ENCODE measurements at places on chromosomes 3 and 15.

DNA sequence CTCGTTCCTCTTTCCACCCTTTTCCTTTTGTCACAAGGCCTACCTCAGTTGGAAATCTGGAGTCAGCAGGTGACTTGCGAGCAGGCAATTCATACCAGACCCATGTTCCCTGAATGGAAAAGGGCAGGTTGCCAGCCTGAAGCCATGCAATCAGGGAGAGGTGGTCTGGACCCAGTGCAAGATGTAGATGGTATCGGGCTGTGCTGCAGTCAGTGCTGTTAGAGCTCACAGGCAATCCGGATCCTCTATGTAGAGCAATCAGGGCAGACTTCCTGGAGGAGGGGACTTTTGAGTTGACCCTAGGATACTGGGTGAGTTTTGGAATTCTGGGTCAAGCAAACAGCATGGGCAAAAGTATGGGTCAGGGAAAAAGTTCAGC lies 18.9 kb downstream of the LOXL1 start:
- DNase-seq = no peak

DNA sequence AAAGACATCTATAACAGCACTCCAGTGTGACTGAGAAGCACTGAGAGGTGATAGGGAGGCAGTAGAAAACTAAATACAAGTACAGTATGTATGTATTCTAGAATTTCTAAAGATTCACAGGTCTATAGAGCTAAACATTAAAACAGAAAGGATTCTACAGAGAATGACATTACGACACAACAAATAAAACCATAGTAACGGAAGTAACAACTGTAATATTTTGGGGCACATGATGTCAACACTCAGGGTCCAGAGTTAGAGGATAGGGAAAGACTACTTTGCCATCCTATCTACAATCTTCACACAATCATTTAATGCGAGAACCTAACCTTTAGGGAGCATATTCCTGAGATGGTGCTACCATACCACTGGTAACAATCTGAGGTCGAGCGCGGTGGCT lies 13.6 kb downstream of the UBXN7 start:
- DNase-seq = no peak

GRCh38 chr15:75659928-75660645 lies 12.4 kb downstream of the SNX33 start:
- DNase-seq = no peak

GRCh38 chr3:123586131-123586530 lies 1.3 kb upstream of the HACD2 start:
- DNase-seq = peak; percentile 51

DNA sequence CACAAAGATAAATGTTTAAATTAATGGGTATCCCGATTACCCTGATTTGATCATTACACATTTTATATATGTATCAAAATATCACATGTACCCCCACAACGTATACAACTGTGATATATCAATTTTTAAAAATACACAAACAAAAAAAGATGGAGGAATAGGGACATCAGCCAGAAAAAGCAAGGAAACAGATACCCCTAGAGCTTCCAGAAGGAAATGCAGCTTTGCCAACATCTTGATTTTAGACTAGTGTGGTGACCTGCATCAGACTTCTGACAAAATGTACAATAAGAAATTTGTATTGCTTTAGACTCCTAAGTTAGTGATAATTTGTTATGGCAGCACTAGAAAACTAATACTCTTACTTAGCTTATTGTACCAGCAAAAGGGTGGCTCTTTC lies 483.8 kb downstream of the TUSC7 start:
- no peak for DNase-seq

- DNase-seq = no peak
Observed at GRCh38 chr3:142604940-142605339, 8.7 kb downstream of the PLS1 start.

DNA sequence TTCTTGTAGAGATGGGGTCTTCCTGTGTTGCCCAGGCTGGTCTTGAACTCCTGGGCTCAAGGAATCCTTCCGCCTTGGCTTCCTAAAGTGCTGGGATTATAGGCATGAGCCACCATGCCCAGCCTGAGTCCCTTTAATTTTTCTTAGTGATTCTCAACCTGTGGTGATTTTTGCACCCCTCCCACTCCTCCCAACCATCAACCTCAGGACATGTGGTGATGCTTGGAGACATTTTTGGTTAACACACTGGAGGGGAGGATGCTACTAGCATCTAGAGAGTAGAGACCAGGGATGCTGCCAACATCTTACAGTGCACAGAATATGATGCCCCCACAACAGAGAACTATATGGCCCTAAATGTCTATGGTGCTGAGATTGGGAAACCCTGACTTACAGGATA lies 83.0 kb upstream of the LMOD3 start:
- DNase-seq = no peak

DNA sequence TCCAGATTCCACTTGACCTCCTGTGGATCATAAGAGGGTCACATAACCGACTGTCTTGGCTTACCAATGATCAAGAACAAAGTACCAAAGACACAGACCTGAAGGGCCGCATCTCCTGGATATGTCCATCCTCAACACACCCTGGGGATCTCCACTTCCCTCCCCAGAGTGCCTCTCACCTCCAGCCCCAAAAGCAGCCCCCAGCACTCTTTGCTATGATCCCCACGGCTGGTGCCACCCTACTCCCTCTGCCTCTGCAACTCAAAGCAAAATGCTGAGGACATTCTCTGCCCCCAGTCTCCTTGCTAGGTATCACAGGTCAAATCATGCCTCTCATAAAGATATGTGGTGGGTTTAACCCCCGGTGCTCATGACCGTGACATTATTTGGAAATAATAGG lies 32.7 kb downstream of the SLCO2A1 start:
- no peak for DNase-seq

- no peak for DNase-seq
Observed at GRCh38 chr3:115246461-115247020, 99.5 kb upstream of the ZBTB20 start.

- DNase-seq = no peak
Observed at GRCh38 chr3:106125321-106125720, 256.5 kb upstream of the CBLB start.

GRCh38 chr3:160129459-160130061 lies 95.7 kb upstream of the C3orf80 start:
- no peak for DNase-seq

- no peak for DNase-seq
Observed at GRCh38 chr15:96736384-96736783, 405.9 kb downstream of the NR2F2 start.

GRCh38 chr3:197858133-197858532 lies 67.1 kb downstream of the LRCH3 start:
- no peak for DNase-seq

DNA sequence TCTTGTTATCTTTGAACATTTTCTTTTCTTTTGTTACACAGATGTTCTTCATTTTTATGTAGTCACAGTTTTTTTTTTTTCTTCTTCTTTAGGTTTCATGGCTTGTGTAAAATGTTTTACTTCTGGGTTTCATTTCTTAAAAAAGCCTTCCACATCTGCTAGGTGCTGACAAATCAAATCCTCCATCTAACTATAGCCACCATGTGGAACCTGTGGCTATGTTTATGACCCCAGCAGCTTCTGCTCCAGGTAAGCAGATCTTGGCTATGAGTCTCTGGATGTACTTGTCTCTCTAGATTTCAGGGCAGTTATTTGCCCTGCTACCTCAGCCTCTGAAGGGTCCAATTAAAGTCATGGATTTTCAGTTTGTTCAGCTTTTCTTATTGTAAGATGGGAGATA lies 44.5 kb downstream of the OXSM start:
- DNase-seq = no peak

DNA sequence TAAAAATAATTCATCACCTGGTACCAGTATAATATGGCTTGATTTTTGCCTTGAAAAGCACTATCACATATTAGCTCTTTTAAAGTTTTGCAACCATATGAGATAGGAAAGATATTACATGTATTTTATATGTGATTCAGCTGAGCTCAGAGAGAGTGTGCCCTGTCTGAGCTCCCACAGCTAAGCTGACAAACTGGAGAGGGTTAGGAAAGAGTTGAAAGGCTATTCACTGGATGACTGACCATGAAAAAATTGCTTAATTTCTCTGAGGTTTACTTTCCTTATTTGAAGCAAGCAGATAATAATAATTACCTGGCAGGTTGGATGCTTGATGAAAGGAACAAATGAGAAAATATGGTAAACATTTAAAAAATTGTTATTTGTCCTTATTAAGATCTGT lies 97.4 kb upstream of the CCDC80 start:
- DNase-seq = no peak

GRCh38 chr3:23663661-23664186 lies 142.0 kb upstream of the UBE2E1 start:
- no peak for DNase-seq

GRCh38 chr15:80587816-80588456 lies 107.2 kb upstream of the ABHD17C start:
- no peak for DNase-seq

- DNase-seq = no peak
Observed at GRCh38 chr15:59206623-59207183, at the start of gene LDHAL6B. Gene LDHAL6B, plus strand, starts transcription at chr15:59206843. Its CDS starts 98 bp downstream, at chr15:59206941.

DNA sequence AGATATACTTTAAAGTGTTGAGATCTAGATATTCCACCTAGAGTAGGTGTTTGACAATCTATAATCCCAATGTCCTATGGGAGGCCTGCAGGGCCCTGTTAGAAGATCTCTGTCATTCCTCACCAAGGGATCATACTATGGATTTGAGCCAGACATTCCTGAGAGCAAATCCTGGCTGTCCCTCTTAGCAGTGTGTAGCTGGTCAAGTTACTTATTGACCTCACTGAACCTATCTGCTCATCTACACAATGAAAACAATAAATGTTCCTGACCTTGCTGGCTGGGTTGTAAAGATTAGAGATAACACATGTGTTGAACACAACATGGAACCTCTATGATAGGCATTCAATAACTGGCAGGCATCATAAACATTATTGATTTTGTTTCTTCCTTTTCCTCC lies 265.6 kb upstream of the ATP11B start:
- DNase-seq = no peak

DNA sequence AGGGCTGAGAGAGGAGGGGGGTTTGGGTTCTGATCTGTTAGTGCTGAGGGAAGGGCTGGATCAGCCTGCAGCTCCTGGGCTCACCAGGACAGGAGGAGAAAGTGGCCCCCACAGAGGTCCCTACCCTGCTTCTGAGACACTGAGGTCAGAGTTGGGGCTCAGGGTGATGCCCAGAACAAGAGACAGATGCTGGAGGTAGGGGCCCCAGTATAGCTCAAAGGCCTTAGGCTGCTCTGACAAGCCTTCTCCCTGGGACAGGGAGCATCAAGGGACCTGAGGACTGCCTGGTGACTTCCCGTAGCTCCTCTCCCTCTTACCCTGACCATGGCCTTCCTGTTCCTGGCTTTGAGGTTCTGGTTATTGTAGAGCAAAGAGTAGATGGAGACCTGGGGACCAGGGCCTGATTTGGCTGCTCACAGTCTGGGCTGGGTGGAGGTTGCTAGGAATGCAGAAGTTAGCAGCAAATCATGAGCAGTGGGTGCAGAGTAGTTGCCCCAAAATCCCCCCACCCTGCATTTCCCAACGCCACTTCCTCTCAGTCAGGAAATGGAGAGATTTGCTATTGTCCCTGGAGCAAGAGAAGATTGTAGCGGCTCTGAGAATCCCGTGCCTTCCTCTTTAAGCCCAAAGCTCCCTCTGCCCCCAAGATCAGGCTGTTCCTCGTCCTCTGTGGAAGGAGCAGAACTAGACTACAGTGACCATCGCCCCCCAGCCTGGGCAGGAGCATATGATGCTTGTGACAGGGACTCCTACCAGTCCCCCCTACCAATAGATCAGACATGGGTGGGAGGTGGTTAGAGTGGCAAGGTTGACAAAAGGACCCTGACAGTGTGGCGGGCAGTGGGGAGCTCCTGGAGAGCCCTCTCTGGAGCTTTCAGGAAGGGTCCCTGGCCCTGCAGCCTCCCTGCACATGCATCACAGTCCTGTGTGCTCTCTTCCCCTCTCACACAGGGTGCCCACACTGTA lies 47.4 kb upstream of the SEC22A start:
- no peak for DNase-seq

- no peak for DNase-seq
Observed at GRCh38 chr15:66822114-66822513, 120.1 kb downstream of the SMAD6 start.

DNA sequence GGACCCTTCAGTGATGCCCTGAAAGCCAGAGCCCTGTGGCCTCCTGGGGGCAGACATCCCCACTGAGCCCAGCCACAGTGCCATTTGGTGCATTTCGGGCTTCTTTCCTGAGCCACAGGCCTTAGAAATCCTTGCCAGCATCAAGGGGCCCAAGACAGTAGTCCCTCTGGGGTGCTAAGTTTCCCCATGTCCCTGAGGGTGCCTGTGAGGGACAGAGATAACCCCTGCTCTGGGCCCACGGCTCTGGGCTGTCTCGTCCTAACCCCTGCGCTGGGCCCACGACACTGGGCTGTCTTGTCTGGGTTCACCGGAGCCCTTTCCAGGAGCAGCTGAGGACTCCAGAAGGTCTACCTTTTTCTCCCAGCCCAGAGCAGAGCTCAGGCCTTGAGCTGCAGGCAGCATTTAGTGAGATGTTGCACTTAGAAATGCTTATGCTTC lies 45.1 kb upstream of the FGD5 start:
- DNase-seq = no peak

Measured in stimulated activated CD4-positive, alpha-beta T cell treated with anti-CD3 and anti-CD28 coated beads, Interleukin-4, amount 100 ng/mL, for 24 hours (primary cell).